ENCODE measurements at places on chromosomes 5 and 9. TPM values are rescaled to one million over a fixed set of nuclear protein-coding genes. Genes with fewer than 3 reads are reported as not detected.

Gene EPB41L4B
- total RNA-seq: 51.4 TPM

Gene ENDOG
- 53.0 TPM for total RNA-seq

Gene PCDHB12
- 0.28 TPM for total RNA-seq

Gene PHYHD1
- total RNA-seq: 70.8 TPM

Gene DAB2
- total RNA-seq: 7.6 TPM

Gene PRR16
- total RNA-seq: not detected

Gene BASP1
- total RNA-seq: 3.4 TPM

Gene SSBP2
- total RNA-seq: 3.8 TPM

Gene C9orf78
- total RNA-seq: 27.7 TPM

Gene DNM1
- total RNA-seq: 3.7 TPM

Gene BAG1
- 51.0 TPM for total RNA-seq

Gene HINT2
- total RNA-seq: 71.5 TPM

Gene SLC46A2
- not detected for total RNA-seq

Gene PCDHA1
- not detected for total RNA-seq

Gene FABP6
- total RNA-seq: not detected

Gene DAB2IP
- 27.3 TPM for total RNA-seq

Gene FOXD4L4
- 0.15 TPM for total RNA-seq

Gene MYMK
- total RNA-seq: not detected

Gene RFX3
- total RNA-seq: 2.6 TPM

Gene APBA1
- total RNA-seq: 19.7 TPM

Gene DDX4
- not detected for total RNA-seq
